Activated CD4-positive, alpha-beta T cell treated with anti-CD3 and anti-CD28 coated beads for 1 hour (primary cell): ENCODE measurements at places on chromosomes 3 and 15.

GRCh38 chr15:66931768-66932633, 133.4 kb upstream of the SMAD3 start:
- no peak for DNase-seq

- DNase-seq, result no peak
Measured at GRCh38 chr15:39499681-39500080, 81.2 kb upstream of the THBS1 start.

DNA sequence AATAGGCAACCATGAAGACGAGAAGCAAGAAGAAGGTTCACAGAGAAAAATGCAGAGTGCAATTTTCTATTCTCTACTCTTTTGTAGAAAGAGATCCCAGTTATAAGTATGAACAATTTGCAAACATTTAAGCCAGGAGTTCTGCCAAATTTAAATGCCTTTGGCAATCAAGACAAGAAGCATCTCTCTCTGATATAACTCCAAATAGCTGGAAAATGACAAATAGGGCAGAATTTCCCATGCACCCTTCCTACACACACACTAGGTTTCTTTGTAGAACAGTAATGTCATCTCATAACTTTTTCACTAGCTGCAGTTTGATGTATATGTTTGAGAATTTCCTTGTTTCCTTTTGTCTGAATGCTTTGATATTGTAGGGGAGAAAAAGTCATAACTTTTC, 333.5 kb upstream of the AZI2 start:
- no peak for DNase-seq

GRCh38 chr3:97830638-97831037, 8.8 kb downstream of the CRYBG3 start:
- no peak for DNase-seq

GRCh38 chr3:190644035-190644434, 130.2 kb downstream of the IL1RAP start:
- DNase-seq, result no peak

DNA sequence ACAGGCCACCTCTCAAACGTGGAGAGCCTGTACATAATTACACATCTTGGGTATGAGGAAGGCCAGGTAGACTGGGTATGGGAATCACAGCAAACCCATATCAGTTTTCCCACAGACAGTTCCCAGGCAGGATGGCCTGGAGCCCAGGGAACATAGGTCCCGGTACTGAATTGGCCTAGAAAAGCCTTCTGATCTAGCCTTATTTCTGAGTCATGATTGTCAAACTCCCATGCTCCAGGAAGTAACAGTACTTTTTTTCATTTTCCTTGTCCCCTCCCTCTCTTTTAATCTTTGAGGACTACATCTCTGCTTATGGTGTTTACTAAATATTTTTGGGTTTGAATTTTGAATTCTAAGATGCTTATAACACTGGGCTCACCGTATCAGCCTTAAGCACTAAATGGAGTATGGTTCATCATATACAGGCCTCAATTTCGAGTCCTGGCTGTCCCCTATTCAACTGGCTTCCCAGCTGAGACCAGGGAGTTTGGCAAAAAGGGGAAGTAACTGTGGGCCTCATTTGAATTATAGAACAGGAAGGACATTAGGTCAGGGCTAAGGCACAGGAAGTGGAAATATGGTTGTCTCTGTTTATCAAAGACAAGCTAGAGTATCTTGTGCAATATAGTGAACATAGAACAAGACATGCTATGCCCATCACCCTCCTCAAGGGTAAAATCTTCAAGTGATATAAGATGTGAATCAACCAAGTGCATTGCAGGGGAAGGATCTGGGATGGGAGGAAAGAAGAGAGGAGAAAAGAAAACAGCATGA, 494.6 kb downstream of the NTRK3 start:
- no peak for DNase-seq

DNA sequence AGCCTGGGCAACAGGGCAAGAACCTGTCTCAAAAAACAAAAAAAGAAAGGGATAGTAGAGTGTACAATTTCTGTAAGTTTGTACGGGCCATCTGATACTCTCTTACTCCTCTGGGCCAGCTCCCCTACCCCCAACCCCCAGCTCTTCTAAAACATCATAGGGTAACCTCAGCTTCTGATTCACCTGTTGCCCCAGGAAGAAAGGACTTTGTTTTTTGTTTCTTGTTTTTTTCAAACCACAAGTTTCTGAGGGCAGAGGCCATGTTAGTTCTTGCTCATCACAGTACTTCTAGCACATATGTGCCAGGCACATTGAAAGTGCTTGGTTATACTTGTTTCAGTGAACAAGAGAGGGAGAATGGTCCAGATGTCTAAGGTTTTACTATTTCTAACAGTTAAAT, 20.2 kb downstream of the ATOSA start:
- DNase-seq, result no peak

- DNase-seq, result no peak
Measured at GRCh38 chr3:58150810-58151199, 60.0 kb downstream of the DNASE1L3 start.

DNA sequence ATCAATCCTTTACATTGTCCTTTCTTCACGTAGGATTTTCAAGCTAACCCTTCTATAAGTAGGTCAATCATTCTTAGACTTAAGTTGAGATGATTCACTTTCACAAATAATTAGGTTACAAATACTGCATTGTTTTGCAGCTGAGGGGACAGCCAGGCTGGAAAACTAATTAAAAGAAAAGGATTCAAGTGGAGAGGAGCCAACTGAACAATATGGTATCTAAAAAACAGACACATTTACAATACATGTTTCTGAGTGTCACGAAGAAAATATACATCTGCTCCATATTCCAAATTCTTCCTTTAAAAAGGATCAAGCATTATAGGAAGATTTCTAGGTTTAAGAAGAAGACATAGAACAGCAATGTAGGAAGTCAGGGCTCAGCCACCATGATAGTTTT, 70.2 kb downstream of the PEAK1 start:
- no peak for DNase-seq

DNA sequence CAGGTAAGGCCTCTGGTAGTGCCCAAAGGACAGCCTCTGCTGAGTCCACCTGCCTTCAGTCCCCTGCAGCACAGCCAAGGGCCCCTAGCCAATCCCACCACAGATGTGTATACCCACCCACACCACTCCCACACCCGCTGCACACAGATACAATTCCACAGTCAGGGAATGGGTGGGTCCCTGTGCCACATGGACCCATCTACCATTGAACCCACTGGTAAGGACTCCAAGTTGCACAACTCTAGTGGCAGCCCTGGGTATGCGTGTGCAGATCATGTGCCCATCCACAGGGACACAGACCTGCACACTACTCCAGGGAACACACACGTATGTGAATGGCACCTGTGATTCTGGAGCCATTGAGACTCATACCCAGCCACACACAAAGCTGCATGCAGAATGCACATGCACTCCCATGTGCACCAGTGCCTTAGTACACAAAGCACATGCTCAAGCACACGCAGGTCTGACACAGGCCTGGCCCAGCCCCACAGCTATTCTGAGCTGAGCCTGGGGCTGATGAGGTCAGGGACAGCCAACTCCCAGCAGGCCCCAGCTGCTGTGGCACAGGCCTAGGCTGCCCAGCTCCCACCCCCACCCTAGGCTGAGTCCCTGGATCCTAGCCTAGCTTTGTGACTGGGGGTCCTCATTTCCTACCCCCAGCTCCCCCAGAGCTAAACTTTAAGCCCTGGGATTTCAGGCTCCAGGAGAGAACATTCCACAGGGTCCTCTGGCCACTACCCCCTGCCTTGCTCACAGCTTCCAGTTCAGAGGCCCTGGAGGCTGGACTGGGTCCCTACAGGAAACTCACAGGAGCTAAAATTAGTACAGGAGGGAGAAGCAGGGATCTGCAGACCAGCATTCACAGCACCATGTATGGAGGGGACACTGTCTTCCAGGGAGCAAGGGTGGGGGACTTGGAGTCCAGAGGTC, 2.7 kb upstream of the ALS2CL start:
- DNase-seq, result no peak

GRCh38 chr15:99711625-99712024, 21.6 kb downstream of the LYSMD4 start:
- DNase-seq, result no peak

GRCh38 chr3:156548902-156549301, 6.0 kb downstream of the SSR3 start:
- no peak for DNase-seq

GRCh38 chr3:30098653-30099455, 507.5 kb upstream of the TGFBR2 start:
- DNase-seq, result no peak

DNA sequence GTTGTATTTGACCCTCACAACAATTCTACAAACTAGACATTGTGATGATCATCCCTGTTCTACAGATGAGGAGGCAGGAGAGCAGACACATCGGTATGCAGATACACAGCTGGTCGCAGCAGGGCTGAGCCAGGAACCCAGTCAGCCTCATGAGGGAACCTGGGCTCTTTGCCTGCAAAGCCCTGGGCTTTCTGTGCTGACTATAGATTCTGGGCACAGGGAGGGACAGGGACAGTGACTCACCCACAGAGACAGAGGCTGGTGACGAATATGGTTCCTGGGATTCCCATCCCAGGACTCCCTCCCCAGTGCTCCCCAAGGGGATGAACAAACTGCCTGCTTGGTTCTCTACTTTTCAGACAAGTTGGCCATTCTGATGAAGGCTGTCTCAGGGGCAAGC, 3.8 kb upstream of the CAMP start:
- DNase-seq, result no peak

DNA sequence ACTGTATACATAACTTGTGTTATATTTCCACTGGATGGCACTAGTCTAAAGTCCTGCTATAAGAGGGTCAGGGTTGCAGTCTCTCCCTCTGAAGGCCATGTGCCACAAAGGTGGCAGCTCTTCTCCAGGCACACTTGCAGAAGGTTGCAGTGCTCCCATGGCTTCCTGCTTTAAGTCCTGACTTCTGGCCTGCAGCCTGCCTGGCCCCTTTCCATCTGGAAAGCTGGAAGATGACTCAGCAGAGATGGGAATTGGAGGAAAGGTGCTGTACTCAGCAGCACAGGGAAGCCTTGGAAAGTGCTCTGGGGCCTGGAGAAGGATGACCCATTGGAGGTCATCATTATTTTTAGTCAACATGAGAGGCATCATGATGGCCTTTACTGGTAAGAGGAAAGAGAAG, 40.9 kb upstream of the MRPL3 start:
- DNase-seq, result no peak

GRCh38 chr15:28987337-28987736, 101.6 kb downstream of the APBA2 start:
- no peak for DNase-seq

DNA sequence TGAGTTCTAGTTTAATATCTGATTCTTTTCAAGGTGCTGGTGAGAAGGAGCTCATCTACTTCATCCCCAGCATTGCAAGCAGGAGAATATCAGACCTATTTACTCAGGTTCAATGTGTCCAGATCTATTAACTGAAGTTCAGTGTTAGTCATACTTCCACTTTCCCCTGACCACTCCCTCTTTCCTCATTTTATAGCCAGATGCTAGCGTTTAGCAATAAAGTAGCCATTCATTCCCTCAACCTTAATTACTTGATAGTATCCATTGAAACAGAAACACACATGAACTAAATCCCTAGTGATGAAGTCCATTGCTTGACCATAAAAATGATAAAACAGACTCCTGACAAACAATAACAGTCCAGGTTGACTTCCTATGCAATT, 60.0 kb downstream of the RPL22L1 start:
- no peak for DNase-seq

DNA sequence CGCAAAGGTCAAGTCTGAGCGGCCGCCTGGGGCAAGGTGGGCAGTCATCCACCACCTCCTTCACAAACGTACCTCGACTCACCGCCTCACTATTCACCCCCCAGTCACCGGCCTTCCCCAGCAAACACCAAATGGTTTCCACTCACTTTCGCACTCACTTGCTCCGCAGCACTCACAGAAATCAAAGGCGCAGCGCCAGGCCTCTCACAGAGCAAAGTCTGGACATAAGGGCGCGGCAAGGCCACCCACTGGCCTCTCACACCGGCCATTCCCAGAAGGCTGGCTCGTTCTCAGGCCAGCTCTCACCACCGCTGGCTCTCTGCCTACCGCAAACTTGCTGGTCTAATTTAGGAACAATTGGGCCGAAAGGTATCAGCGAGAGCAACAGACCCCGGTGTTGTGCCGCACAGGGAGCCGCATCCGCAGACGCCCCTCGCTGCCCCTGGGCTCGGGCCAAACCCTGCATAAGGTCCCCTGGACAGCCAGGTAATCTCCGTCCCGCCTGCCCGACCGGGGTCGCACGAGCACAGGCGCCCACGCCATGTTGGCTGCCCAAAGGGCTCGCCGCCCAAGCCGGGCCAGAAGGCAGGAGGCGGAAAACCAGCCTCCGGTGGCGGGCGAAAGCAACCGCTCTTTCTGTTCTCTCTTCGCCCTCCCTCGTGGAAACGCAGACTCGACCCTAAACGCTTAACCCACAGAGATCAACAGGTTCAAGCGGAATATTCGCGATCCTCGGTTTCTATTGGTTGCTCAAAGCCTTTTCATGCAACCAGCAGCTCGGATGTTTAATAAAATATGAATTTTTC, 2.9 kb downstream of the SHOX2 start:
- no peak for DNase-seq

DNA sequence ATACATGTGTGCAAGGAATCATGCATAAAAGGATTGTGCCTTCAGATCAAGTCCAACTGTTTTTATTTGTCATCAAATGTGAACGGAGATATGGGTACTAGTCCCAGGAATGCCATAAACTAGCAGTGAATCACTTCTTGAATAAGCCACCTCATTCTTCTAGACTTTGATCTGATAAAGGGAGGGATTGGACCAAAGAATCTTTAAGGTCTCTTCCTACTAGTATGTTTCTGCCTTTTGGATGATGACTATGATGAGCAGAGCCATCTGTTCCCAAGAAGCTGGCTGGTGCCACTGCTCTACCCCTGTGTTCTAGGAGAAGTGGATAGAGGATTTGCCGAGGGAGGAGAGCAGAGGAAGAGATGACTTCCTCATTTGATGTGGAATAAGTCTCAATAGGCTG, 28.8 kb upstream of the UACA start:
- DNase-seq, result no peak

GRCh38 chr3:54188176-54188791, 65.9 kb downstream of the CACNA2D3 start:
- DNase-seq, result no peak

DNA sequence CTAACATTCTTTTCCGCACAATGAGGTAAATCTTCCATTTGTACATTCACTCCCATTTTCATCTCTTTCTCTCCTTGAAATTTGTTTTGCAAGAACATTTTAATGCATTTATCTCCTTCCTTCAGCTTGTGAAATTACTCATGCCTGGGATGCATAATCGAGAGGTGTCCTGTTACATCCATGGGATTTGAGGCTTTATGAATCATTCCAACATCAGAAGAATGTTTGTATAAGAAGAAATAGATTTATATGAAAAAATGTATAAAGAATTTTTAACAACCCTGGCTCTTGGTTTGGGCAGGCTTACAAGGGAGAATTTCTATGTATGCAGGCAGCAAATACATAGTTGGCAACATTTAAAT, 93.2 kb upstream of the MBNL1 start:
- no peak for DNase-seq

GRCh38 chr3:8839607-8840325, 70.4 kb upstream of the OXTR start:
- no peak for DNase-seq
